ENCODE measurements at places on chromosomes 11 and 22. TPM values are rescaled to one million over a fixed set of nuclear protein-coding genes. Genes with fewer than 3 reads are reported as not detected.

Gene MYBPC3
- not detected for total RNA-seq

Gene NRGN
- total RNA-seq: 7.8 TPM

Gene SELENOM
- 6.4 TPM for total RNA-seq

Gene HBE1
- not detected for total RNA-seq

Gene TAF10
- 156 TPM for total RNA-seq

Gene MS4A15
- not detected for total RNA-seq

Gene GTSE1
- 42.0 TPM for total RNA-seq

Gene DCHS1
- total RNA-seq: 1.3 TPM

Gene TESMIN
- total RNA-seq: 2.2 TPM

Gene OR5B17
- total RNA-seq: not detected

Gene TMEM191B
- total RNA-seq: 1.7 TPM

Gene GDPD4
- not detected for total RNA-seq

Gene PLA2G3
- total RNA-seq: not detected

Gene OR5P2
- not detected for total RNA-seq

Gene C1QTNF4
- total RNA-seq: not detected

Gene RAG2
- total RNA-seq: not detected

Gene INS
- total RNA-seq: not detected

Gene RAB38
- total RNA-seq: 21.0 TPM

Gene ISX
- total RNA-seq: not detected

Gene MRGPRF
- total RNA-seq: not detected

Gene DNAJC4
- 17.7 TPM for total RNA-seq

Gene KLHDC7B
- 15.1 TPM for total RNA-seq

Gene WNT11
- total RNA-seq: not detected

Gene SLC17A6
- not detected for total RNA-seq

Gene HBB
- total RNA-seq: not detected

Gene NAV2
- total RNA-seq: 0.14 TPM

All from activated naive CD8-positive, alpha-beta T cell treated with anti-CD3 and anti-CD28 coated beads for 36 hours (primary cell).